GM13976 (cell line): ENCODE measurements at places on chromosomes 3 and 15.

GRCh38 chr15:68276668-68277067 lies 877 bp upstream of the FEM1B start:
- no peak for DNase-seq

- no peak for DNase-seq
Measured at GRCh38 chr15:31256378-31257265, 70.0 kb upstream of the KLF13 start.

- DNase-seq: no peak
Measured at GRCh38 chr15:72800833-72801481, 17.4 kb upstream of the ADPGK start.

GRCh38 chr3:87248831-87249230 lies 21.7 kb downstream of the CHMP2B start:
- DNase-seq: no peak

DNA sequence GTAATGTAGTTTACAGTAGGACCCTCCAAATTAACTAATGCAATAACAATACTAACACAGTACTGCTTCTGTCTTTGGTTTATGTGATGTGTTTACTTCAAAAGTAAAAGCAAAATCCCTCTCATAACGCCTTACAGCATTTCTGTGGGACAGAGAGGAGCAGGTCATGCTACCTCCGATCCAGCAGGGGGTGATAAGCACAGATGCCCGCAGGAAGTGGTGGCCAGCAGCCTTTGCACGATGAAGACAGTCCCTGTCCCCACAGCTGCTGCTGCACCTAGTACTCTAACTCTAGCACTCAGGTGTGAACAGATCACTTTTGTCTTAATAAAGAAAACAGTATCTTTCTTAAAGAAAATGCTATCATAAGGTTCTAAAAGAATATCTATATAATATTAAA lies 38.3 kb downstream of the ANO10 start:
- DNase-seq: no peak

DNA sequence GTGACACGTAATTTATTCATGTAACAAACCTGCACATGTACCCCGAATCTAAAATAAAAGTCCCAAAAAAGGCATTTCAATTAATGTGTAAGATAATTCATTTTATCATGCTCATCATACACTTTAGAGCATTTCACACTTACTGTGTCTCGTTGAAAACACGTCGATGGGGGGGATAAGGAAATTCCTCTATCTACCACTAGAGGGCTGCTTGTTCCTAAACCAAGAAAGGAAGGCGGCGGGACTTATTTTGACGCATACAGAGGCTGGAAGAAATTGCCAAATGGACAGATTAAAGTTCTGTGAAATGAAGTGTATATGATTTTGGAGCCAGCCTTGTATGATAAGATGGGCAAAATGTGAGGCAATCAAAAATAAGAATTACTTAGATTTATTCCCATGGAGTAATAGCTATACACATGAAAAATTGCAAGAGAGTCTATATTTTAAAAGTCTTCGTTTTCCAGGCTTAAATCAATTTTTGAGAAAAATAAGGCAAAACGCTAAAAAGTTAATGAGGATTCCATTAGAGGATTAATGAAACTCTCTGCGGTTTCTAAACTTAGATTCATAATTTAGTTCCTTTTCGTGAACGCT lies 346.8 kb downstream of the CNTN3 start:
- DNase-seq: peak; percentile 3

DNA sequence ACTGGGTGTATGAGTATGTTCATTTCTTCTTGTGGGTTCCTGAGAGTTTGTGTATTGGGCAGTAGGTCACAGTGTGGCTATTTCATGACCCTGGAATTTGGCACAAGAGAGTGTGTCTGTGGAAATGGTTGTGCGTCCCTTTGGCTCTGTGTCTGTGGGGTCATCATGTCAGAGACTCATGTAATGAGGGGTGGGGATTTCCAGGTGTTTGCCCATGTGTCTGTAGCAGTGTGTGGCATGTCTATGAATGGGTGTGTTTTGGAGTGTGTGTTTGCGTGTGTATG lies 1.3 kb upstream of the GATA2 start:
- DNase-seq: no peak

- DNase-seq: no peak
Measured at GRCh38 chr3:186824430-186825139, 17.9 kb upstream of the ADIPOQ start.

GRCh38 chr15:67906382-67906781 lies 66.5 kb upstream of the RNU6-1 start:
- no peak for DNase-seq

GRCh38 chr3:139319428-139320402 lies 24.1 kb upstream of the MRPS22 start:
- no peak for DNase-seq

DNA sequence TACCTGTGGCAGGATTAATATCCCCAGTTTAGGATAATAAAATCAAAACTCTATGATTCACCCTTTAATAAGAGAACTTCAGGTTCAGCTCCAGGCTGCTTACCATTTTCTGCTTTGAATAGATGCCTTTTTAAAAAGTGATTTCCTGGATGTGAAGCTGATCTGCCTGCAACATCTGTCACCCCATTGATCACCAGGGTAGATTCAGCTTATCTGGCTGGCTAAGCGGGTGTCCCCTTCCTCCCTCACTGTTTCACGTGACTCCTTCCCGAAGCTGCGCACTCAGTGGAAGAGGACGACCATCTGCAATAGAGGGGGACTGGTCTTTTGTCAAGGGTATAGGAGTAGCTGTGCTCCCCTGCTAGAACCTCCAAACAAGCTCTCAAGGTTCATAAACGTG lies 128.1 kb downstream of the IL1RAP start:
- no peak for DNase-seq

DNA sequence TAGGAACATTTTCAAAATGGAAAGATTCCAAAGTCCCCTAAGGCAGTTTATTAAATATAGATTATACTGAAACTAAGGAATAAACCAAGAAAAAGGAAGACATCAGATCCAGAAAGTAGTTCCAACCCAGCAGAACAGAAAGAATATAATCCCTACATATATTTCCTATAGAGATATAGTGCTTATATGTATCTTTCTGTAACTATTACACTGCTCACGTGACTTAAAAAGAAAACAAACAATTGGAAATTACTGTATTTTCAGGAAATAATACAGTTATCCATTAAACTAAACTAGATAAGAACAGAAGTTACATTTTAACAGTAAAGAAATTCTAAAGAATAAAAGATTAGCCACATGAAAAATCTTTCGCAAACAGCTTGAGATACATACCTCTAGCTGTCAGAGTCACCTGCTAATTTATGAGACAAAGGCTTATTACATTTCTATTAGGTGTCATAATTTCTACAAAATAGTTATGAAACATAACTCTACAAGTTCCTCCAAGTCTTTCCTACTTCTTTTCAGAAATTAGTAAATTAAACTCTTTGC lies 10.5 kb downstream of the DPH6 start:
- DNase-seq: no peak

DNA sequence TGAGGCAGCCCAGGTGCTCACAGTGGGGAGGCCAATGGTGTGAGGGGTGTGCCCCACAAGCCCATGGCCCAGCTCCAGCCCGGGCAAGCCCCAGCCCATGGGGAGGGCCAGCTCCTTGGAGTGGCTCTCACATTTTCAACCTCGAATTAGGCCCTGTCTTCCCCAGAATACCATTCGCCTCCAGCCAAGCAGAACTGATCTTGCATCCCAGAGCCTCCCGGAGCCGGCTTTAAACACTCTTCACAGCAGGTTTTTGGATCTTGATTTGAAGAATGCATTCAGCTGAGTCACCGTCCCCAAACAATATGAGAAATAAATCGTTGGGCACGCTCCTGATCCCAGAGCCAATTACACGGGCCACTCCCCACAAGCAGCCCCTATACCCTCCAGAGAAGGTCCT lies 23.7 kb downstream of the TPRA1 start:
- no peak for DNase-seq

- DNase-seq: no peak
Measured at GRCh38 chr3:134018850-134019249, 10.9 kb downstream of the SLCO2A1 start.

DNA sequence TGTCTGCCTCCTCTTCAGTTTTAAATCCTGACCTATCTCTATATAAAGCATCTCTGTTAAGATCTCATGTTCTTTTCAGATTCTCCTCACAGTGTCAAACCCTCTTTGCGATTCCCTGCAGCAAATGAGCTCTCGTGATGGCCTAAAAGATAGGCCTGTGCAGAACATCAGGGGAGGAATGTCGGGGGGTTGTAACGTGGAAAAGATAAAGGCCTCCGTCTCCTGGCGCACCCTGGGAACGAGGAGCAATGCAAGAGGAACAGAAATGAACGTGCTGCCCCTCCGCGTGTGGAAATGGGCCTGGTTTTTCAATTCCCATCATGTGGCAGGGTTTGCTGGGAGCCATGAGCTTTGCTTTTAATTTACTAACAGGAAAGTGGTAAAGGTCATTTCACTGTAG lies 285.0 kb upstream of the TPM1 start:
- no peak for DNase-seq
